Natural killer cell (primary cell): ENCODE measurements at places on chromosomes 3 and 15.

DNA sequence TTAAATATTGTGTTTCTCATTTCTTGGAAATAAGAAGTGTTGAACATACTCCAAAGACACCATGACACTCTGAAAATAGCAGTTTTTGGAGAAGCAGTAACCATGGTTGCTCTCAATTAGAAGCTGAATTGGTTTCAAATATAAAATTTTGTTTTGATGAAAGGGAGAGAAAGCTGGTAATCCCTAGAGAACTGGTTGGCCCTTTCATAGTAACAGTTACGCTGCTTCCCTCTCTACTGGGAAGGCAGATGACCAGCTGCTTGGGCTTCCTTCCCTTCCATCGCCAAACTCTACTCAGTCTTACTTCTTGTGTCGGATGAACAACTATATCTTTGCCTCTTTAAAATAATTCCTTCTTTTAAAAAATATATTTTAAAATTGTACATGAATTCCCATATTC, 19.2 kb downstream of the LARS2 start:
- no peaks in the 10 kb centered on the region for H3K4me1 ChIP-seq
- H3K27me3 ChIP-seq: no peaks in the 10 kb centered on the region
- H3K4me3 ChIP-seq: no peak overlapping the region
- DNase-seq: no peak
- H3K27ac ChIP-seq: no peak overlapping the region
- H3K36me3 ChIP-seq: peaks cover 11% of the 10 kb centered on the region

GRCh38 chr15:85542895-85543331, 162.5 kb downstream of the AKAP13 start:
- peaks cover 2% of the 10 kb centered on the region for H3K36me3 ChIP-seq
- H3K4me3 ChIP-seq: no peak overlapping the region
- peaks cover 10% of the 10 kb centered on the region for H3K4me1 ChIP-seq
- no peaks in the 10 kb centered on the region for H3K27me3 ChIP-seq
- DNase-seq: no peak

DNA sequence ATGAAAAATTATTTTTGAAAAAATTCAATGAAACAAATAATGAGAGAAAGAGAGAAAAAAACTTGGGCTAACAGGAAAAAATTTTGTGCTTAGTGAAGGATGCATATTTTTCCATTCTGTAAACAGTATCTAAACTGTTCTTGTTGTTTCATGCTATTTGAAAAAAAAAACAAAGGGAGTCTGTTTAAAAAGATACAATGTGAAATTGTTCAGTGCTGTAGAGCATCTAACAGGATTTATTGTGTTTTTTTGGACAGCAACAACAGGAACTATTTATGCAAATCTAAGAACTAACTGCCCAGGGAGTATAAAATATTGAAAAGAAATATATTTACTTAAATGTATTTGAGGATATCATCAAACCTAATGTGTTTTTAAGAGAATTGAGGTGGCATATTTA, 55.1 kb downstream of the PEX5L start:
- H3K4me3 ChIP-seq: no peak overlapping the region
- H3K27ac ChIP-seq: no peak overlapping the region
- H3K4me1 ChIP-seq: no peaks in the 10 kb centered on the region
- H3K27me3 ChIP-seq: no peaks in the 10 kb centered on the region
- DNase-seq: no peak

DNA sequence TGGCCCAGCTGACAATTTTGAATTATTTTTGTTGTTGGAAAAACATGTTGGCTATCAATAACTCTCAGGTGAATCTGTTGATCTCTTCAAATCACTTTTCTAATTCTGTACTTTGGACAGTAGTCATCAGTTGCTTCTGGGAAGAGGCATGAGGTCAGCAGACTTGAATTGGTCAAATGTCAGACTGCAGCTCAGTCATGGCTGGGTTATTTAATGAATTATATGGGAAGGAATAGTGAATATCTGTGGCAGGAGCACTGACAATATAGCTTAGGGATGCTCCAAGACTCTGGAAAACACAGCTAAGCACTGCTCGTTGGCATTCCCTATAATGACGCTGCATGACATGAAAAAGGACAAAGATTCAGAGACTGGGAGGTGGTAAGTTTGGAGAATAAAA, 98.8 kb upstream of the GAP43 start:
- no peaks in the 10 kb centered on the region for H3K36me3 ChIP-seq
- no peak for DNase-seq

- no peak overlapping the region for H3K27ac ChIP-seq
- DNase-seq: no peak
- H3K4me1 ChIP-seq: no peaks in the 10 kb centered on the region
- H3K36me3 ChIP-seq: no peaks in the 10 kb centered on the region
Measured at GRCh38 chr3:133747373-133747772, 1.2 kb downstream of the TF start.

- DNase-seq: no peak
- H3K27me3 ChIP-seq: no peaks in the 10 kb centered on the region
- no peaks in the 10 kb centered on the region for H3K4me1 ChIP-seq
- H3K27ac ChIP-seq: no peak overlapping the region
- H3K4me3 ChIP-seq: no peak overlapping the region
Measured at GRCh38 chr3:42129014-42129953, 38.1 kb downstream of the TRAK1 start.
